ENCODE measurements at places on chromosomes 5 and 9.
A peak's percentile ranks its signal among the peaks of the same experiment; 100 is the strongest.

DNA sequence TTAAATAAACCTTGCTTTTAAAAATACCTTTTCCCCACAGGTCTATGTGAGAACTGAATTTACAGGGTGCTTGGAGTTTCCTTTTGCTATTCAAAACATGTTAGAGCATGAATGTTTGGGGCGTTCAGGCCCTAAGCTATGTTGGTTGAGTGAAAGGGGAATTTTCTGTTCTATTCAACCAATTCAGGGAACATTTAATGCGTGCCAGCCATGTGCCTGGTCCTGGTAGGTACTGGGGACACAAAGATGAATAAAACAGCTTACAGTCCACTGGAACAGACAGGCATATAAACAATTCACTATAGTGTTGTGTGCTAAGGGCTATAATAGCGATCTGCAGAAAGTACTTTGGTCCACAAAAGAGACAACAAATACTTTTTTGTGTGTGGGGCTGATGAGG is 108.5 kb downstream of the ZSWIM6 start:
- DNase-seq = no peak

DNA sequence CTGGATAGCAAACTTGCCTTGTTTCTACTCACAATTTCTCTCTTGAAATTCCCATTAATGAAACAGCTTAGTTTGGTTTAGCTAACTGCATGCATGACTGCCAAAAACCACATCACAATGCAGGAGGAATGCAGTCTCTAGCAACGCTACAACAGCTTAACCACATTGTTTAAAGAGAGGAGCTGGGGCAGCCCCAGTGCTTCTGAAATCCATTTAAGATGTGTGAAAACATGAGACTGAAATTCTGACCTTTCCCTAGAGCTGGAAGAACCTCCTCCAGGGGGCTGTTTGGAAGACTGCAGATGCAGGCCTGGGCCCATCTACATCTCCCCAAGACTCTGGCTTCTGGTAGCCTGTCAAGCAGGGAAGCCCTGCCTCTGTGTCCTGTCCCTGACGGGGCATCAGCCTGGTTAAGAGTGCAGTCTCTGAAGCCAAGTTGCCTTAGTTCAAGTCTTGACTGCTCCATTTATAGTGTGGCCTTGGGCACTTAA is 157.1 kb downstream of the ZNF462 start:
- no peak for DNase-seq

GRCh38 chr9:116715751-116716150 is 28.6 kb downstream of the TRIM32 start:
- DNase-seq = no peak

DNA sequence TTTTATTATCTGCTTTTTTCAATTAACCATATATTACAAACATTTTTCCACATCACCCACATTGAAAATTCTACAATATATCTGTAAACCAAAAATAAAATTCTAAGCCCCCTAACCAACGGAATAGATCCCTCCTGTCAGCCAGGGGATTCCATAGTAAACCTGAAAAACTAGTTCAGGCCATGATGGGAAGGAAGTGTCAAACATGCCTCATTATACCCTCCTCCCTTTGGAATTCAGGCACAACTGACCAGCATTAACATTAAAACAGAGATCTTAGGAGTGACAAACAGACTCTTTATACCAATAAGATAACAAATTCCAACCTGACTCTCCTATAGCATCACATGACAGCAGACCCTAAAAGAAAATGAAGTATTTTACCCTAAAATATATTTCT is 113.7 kb upstream of the DMRT1 start:
- DNase-seq = no peak

DNA sequence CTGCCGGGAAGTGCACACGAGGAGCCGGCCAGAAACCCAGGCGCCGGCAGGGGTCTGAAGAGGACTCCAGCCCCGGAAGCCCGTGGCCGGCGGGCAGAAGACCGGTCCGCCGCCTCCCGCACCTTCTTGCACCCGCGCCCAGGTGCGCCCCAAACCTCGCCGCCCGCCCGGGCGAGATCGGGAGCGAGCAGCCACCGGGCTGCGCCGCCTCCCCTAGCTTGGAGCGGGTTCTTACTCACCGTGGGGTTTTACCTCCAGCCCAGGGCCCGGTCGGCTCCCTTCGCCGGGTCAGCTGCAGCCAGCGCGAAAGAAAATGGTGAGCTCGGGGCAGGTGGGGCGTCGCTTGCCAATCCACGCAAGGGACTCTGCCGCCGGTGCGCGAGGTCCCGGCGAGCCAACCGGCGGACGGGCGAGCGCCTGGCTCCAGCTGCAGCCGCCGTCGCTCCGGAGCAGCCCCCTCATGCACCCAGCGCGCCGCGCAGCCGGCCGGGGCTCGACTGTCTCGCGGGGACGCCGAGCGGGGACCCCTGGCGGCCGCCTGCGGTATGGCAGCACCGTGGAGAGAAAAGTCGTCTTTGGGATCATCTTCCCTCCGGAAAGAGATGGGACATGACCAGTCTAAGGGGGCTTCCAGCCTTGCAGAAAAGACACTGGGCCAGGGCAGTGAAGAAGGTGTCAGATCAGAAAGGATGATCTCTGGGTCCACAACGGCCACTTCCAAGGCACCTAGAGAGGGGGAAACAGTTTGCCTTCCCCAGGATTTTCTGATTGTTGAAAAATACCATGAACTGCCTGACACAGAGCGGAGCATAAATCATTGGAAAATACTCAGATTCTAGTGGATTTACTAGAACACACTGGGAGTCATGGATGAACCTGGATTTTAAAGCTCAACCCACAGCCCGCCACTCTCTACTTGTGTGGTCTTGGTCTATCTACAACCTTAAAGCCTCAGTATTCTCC is at the start of gene MOB3B:
TSS of gene MOB3B (minus strand) at position 499 of the 963 bp plus-strand sequence. CDS start 74,264 bp downstream, outside the sequence.
- DNase-seq = peak; percentile 65

- peak; percentile 14 for DNase-seq
Measured at GRCh38 chr9:110767559-110768063, 99.0 kb downstream of the MUSK start.

DNA sequence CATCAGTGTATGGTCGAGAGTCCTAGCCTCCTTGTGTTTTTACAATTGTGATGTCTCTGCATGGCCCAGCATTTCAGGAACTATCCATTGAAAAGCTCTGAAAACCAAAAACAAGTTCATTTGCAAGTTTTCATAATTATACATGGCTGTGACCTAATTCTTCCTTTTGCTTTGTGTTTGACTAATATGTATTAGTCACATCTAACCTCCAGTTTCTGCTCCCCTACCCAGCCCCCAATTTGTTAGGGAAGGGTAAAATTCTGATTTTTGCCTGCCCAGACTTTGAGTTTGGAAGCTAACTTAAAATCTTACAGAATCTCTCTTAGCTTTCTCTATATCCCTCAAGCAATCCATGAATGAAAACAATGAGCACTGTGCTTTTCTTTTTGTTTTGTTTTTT is 128.2 kb upstream of the SEMA6A start:
- no peak for DNase-seq

- DNase-seq = no peak
Measured at GRCh38 chr5:22998362-22998761, 145.2 kb upstream of the CDH12 start.

GRCh38 chr5:88690409-88691229 is 192.4 kb downstream of the MEF2C start:
- peak; percentile 53 for DNase-seq

DNA sequence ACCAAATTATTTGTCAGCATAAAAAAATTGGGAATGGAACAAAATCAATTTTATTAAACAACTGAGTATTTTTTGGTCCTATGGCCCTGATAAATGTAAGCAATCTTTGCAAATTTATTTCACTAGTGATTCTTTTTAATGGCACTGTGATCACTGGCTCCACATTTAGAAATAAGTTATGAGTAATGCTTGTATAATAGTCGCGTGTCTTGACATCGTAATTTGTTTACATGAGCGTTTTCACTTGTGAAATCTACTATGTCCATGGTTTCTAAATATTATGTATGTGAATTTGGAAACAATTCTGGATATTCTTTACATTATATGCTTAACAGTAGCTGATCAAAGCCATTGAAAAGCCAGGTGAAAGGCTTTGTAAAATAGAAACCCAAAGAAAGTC is 817.5 kb downstream of the EFNA5 start:
- no peak for DNase-seq

DNA sequence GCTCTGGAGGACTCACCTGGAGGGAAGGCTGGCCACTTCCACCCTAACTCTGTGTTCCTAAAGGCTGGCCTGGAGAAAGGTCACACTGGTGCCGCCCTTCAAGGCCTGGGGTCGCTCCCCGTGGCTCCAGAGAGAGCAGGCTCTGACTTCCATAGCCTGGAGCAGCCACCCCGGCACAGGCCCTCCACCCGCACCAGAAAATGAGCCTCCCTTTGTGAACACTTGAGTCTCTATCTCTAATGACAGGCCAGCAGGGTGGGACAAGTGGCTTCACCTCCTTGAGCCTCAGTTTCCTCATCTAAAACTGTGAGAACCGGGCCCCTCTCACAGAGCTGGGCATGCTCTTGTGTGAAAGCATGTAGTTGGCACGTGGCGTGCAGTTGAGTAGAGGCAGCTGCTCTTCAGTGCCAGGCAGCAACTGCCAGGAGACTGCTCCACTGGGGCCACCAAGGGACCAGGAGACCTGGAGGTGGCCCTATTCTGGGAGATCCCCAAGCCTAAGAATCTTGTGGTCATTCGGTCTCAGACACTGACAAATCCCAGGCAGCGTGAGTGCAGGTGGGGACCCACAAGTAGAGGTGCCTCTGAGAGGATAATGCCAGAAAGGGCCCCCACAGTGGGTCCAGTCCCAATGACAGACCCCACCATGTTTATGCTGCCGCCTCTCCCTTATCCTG is 56.7 kb upstream of the GARNL3 start:
- no peak for DNase-seq

DNA sequence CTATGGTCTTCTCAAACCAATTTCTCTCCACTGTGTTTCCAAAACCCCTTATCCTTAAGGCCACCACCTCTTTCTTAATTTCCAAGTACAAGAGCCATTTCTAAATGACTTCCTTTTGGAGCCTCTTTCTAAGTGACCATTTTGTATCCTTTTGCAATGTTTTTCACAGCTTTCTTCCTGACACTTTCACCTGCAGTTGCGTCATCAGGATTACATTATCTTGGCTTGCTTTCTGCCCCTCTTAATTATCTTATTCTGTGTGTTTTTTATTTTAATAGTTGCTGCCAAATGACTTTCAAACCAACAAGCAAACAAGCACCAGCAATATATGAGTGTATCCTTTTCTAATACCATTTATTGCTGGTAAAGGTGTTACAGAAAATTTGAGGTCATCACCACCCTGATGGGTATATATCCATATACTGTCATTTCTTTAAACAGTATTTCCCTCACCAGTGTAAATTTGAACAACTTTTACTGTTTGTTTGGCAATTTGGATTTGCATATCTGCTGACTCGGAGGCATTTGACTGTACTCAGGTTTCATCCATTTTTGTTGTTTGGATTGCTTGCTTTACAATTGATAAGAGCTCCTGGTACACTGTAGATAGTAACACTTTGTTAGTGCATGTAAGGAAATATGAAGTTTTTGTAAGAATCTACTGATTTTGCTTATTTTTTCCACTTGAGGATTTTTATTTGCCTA is 5.4 kb upstream of the ANXA1 start:
- no peak for DNase-seq

DNA sequence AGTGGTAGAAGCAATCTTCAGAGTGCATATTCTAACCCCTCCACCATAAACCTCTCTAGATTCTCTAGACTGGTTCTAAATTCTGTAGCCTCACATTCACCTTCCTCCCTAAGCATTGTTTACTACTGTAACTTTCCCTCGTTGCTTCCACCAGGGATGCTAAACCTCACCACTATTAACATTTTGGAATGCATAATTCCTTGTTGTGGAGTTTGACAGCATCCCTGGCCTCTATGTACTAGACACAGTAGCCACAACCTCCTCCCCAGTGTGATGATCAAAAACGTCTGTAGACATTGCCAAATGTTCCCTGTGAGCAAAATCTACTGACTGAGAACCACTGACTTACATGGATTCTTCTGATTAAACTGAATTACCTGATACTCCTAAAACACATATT is 18.6 kb downstream of the PAPPA start:
- DNase-seq = no peak

DNA sequence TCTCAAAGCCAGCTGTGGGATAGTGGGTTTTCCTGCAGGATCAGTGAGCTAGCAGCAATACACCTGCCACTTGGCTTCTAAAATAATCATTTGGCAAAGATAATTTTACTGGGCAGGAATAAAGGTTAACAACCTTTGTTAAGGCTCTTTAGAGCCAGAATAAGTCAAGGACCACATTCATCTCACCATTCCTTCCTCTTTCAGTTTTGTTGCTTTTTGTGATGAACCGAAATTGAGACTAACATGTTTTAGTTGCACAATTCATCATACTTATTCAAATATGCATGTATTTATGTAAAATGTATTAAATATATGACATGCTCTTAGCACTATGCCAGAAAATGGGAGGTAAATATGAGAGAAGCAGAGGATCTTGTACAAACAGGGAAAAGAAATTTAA is 824.4 kb upstream of the TYRP1 start:
- DNase-seq = no peak

DNA sequence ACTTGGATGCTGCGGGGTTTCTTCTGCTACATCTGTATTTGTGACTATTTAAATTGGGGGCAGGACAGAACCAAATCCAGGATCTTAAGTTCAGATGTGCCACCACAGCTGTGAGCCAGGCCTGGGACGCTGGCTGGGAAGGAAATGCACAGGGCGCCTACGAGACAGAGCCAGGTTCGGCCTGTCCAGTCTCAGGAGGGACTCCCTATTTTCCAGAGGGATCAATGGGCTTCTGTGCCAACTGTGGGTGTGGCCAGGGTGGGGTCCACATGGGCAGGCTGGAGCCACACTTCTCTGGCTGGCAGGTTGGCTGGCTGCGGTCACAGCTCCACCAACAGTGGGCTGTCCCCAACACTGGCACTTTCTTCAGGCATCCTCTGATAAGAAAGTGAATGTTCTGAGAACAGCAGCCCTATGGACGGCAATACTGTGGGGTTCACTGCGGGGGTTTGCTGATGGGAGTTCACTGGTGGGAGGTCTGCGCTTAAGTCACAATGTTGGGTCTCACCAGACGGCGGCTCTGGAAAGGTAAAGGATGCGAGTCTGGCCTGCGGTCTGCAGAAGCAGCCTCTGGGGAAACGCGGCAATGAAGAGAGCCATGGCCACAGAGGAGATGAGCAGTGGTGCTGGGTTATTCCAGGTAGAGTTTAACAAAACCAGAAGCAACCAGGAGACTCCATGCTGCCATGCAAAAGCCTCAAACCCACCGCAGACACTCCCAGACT is 78.1 kb downstream of the DAP start:
- no peak for DNase-seq

DNA sequence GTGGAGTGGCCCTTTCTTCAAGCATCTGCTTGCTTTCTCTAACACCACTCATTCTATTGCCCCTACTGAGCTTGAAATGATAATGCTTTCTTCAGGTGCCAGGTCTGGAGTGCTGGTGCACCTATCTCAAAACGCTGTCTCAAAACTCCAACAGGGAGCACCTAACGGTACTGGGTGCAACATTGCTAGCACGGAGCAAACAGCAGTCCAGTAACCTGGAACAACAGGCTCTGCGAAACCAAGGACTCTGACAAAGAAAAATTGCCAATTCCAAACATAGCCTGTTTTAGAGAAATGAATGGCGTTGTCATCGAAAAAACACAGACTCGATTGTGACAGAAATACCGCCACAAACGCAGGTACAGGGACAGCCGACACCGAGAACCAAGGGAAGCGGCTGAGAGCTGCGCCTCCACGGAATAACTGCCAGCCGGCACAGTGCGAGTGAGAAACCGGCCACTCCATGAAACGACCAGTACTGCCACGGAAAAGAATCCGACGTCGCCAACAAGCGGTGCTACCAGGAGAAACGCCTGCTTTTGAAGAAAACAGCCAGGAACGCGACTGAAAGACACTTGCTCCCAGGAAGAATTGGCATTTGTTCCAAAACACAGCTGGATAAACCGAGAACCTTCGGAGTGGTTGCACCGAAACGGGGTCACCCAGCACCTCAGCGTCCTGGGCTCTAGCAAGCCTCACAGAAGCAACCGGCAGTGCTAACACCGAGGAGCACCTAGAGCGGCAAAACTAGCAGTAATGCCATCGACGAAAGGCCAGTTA is 3.1 kb downstream of the ANXA2R start:
- no peak for DNase-seq

All from amygdala (tissue), 56 donors.